ENCODE measurements at places on chromosomes 3 and 15. TPM values are rescaled to one million over a fixed set of nuclear protein-coding genes. Genes with fewer than 3 reads are reported as not detected.
A peak's percentile ranks its signal among the peaks of the same experiment; 100 is the strongest.

Gene UNC13C
- total RNA-seq = 0.07 TPM

Gene SLC51B
- total RNA-seq = not detected

DNA sequence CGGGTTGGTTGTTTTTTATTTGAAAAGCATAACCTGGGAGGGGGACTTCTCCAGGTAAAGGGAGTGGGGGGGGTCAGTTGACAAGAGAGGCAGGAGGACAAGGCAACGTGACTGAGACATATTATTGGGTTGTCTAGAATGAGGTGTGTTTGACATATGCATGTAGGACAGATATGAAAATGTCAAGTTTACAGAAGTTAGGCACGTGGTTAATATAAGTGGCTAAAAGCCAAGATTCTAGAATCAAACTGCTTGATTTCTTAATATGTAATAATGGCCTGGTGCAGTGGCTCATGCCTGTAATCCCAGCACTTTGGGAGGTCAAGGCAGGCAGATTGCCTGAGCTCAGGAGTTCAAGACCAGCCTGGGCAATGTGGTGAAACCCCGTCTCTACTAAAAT, 212.8 kb downstream of the SQOR start:
- DNase-seq = no peak

Gene CRYGS
- 0.55 TPM for total RNA-seq

Gene SNTN
- not detected for total RNA-seq

GRCh38 chr3:165194511-165195240, 1.5 kb downstream of the SLITRK3 start:
- no peak for DNase-seq

GRCh38 chr15:78842519-78842918, 30.2 kb upstream of the MORF4L1 start:
- DNase-seq = no peak

DNA sequence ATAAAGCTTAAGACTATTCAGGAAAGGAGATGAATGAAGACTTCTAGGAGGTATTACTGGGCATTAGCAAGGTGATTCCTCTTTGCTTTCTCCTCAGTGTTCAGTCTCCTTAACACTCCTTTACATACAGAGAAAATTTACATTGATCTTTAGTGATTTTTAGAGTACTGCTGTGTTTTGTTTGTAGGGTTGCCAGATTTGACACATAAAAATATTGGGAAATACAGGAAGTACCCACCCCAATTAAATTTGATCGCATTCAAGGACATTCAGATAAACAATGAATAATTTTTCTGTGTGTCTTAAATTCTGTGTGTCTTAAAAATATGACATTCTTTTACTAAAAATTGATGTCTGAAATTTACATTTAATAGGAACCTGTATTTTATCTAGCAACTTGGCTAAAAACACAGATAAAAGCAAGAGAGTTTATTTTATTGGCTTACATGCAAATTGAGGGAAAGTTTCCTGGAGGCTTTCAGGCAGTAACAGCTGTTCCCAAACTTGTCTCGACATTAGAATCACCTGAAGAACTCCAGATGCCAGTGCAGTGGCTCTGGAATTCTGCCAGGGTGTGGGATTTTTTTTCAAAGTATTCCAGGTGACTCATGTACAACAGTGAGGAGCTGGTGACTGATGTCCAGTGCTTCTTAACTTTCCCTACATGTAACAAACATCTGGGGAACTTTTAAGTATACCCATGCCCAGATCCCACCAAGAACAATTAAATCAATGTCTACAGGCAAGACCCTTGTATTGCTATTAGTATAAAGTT, 23.4 kb upstream of the PLOD2 start:
- no peak for DNase-seq

DNA sequence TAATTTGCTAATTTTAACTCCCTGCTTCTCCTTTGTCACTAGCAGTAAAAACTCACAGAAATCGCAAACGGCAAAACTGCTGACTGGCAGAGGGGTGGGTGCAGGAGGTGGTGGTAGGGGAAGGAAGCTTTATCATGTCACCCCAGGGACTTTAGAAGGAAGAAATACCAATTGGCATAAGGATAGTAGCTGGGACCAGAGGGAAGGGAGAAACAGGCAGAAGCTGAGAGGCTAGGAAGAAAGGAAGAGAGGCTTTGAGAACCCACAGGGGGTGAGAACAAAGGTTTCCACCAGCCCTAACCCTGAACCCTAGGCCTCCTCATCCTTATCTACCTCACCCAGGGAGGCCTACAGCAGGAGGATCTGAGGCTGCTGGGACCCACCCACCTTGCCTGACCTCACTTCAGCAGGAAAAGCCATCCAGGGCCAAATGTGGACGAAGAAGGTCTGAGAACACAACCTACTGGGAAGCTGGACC, 10.7 kb downstream of the ITGB5 start:
- DNase-seq = peak; percentile 40

GRCh38 chr3:189372243-189372642, 200.5 kb downstream of the TPRG1 start:
- no peak for DNase-seq

- DNase-seq = no peak
Observed at GRCh38 chr15:38883987-38884386, 319.4 kb upstream of the RASGRP1 start.

GRCh38 chr3:12449889-12450682, 34.2 kb upstream of the TSEN2 start:
- DNase-seq = no peak

Gene INSYN1
- total RNA-seq = 168 TPM

- no peak for DNase-seq
Observed at GRCh38 chr3:151584566-151584965, 123.7 kb upstream of the IGSF10 start.

DNA sequence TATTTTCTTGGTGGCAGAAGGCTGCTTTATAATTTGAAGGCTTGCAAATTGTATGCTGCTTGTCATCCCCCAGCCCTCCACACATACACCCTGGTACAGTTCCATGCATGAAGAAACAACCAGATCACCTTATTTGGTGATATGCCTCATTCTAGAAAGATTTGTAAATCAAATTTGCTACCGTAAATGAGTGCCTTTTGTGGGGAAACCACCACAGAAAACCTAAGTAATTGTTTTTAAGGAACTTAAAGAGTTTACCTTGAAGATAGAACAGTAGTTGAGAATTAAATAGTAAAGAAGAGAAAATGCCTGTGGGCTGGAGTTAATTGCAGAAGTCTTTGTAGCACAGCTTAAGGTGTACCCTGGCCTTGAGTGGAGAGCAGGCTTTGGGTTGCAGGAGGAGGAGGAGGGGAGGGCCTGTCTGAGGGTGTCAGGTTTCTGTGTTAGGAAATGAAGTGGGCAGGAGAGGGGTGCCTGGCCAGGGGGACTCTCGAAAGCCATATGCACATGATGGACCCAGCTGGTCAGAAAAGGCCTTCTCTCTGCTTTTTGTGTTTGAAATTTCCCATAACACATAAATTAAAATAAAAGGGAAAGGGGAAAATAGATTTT, 6.9 kb downstream of the NIPA2 start:
- no peak for DNase-seq

- DNase-seq = no peak
Observed at GRCh38 chr15:89413877-89414276, 79.3 kb upstream of the POLG start.

DNA sequence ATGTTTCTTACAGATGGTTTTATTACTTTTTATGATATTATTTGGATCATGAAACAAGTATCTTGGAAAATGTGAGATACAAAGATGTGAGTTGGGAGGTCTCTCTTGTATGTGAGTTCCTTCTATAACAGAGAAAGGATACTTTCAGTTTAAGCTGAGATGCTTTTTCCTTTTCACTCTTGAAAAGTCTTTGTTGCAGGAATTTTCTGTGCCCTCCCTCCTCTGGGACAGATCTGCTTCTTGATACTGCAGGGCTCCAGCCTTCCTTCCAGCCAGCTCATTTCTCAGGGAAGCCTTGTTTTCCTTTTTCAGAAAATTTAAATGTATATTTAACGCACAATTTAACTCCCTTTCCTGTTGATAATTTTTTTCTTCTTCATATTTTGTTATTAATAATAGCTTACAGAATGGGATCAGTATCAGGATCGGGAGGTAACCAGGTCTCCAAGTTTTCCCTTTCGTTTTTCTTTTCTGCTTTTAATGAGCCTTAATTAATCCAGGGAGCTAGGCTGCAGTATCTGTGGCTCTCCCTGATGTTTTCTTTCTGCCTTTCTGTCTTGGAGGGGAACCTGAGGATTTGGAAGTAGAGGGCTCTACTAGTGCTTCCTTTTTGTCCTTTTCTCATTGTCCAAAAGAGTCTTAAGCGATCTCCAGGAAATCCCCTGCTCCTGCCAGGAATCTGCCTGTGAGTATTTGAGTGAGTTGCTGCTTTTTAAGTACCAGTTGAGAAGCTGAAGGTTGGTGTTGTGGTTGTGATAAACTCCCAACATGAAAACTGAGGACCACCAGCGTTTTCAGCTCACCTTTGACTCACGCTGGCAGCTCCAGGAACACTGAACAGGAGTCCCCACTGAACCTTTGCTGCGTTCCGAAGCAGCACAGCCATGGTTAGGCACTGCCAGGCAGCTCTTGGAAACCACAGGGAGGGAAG, 105.7 kb downstream of the IGF1R start:
- no peak for DNase-seq

GRCh38 chr3:114452937-114453336, 159.1 kb downstream of the TIGIT start:
- no peak for DNase-seq

Gene CEP152
- total RNA-seq = 1.3 TPM

GRCh38 chr15:95486224-95486623, 844.3 kb upstream of the NR2F2 start:
- no peak for DNase-seq

Gene UQCC5
- total RNA-seq = 58.7 TPM

DNA sequence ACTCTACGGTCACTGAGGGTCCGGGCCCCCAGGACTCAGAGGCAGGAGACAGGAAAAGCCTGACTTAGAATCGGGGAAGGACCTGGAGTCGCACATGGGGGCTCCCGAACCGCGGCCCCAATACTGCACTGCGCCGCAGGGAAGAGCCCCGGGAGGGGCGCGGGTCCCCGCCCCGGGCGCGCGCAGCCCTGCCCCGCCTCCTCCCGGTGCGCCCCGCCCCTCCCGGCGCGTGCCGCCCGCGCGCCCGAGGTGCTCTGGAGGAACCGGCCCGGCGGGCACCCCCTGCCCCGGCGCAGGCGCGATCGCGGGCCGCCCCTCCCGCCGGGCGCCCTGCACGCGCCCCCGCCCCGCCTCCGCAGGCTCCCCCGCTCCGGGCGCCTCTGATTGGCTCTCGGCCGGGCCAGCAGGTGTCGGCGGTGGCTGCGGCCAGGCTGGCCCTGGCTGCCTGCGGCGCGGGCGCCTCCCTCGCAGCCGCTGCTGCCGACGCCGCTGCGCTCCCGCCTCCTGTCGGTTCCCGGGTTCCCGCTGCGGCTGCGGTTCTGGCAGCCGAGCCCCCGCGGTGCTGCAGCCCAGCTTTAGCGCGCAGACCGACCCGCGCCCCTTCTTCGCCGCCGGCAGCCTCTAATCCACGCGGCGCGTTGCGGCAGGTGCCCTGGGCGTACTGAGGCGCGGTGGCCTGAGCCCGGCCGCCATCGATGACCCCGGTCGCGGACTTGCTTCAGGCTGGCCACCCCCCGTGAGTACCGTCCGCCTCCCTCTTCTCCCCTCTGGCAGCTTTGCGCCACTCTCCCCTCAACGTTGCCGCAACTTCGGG, at the start of gene MYRIP:
TSS of gene MYRIP (plus strand) at position 429 of the 814 bp plus-strand sequence. CDS start 91,208 bp downstream, outside the sequence.
- DNase-seq = peak; percentile 79

GRCh38 chr3:161641287-161641686, 144.7 kb downstream of the OTOL1 start:
- DNase-seq = no peak

Gene TTLL13
- 0.20 TPM for total RNA-seq

- peak; percentile 89 for DNase-seq
Observed at GRCh38 chr15:52295421-52296001, at the start of gene MYO5C. Gene MYO5C (minus strand): TSS chr15:52295804. CDS start chr15:52295636, 168 bp downstream.

Gene HIGD2B
- total RNA-seq = not detected

Gene LRRC31
- not detected for total RNA-seq

GRCh38 chr3:62607287-62608029, 234.1 kb upstream of the FEZF2 start:
- peak; percentile 65 for DNase-seq

- no peak for DNase-seq
Observed at GRCh38 chr3:134854254-134854653, 59.2 kb downstream of the EPHB1 start.

DNA sequence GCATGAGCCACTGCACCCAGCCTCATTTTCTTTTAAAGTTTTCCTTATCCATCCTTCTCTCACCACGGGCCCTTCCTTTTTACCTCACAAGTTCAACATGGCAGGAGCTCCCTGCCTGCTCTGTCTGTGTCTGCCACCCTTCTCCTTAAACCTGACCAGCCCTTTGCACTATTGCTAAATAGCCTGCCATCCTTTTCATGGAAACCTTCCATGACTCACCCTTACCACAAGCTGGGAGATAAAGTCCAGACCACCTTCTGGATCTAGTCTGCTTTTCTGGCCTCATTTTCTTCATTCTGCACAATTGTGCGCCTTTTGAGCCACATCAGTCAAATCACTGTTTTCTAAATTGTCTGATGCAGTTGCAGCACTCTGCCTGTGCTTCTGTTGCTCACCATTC, 8.9 kb downstream of the PARP14 start:
- DNase-seq = no peak

Gene C3orf49
- total RNA-seq = not detected

GRCh38 chr3:177150970-177151627, 46.2 kb downstream of the TBL1XR1 start:
- no peak for DNase-seq

DNA sequence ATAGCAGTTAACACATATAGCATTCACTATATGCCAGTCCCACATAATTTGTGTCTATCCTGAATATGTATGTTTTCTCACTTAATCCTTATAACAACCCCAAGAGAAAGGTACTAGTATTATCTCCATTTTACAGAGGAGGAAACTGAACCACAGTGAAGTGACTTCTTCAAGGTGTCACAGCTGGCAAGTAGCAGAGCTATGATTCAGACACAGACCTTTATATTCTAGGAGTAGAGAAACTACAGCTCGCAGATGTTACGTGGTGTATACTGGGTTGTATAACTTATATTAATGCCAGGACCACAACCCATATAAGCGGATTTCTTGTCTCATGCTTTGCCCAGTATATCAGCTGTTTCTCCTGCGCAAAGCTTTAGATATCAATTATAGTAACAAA, 29.5 kb upstream of the ICE2 start:
- no peak for DNase-seq

- DNase-seq = no peak
Observed at GRCh38 chr3:197791892-197792647, 1.0 kb downstream of the LRCH3 start.

Gene GOLGA8H
- total RNA-seq = not detected

Gene GP5
- total RNA-seq = not detected

GRCh38 chr15:96416218-96416933, 85.9 kb downstream of the NR2F2 start:
- DNase-seq = no peak

DNA sequence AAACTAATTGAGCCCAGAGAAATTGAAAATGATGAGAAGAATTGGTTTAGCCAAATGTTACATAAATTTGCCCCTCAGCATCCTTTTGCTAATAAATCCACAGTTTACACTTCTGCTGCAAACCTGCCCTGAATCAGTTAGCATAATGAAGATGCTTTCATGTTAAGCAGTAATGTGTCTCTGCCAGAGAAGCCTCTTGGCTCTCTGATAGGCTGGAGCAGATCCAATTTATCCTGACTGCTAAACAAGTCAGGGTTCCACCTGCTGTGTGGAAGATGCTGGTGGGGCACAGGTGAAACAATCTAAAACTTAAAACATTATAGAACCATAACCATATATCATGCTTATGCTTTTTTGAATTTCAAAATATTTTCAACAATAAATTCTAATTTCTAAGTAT, 946.8 kb downstream of the OTOL1 start:
- no peak for DNase-seq

Gene TGM5
- not detected for total RNA-seq

Gene SPRED1
- 7.3 TPM for total RNA-seq

Data from left ventricle myocardium superior (tissue), 1 donor.